ENCODE measurements at places on chromosomes 11 and 22.

DNA sequence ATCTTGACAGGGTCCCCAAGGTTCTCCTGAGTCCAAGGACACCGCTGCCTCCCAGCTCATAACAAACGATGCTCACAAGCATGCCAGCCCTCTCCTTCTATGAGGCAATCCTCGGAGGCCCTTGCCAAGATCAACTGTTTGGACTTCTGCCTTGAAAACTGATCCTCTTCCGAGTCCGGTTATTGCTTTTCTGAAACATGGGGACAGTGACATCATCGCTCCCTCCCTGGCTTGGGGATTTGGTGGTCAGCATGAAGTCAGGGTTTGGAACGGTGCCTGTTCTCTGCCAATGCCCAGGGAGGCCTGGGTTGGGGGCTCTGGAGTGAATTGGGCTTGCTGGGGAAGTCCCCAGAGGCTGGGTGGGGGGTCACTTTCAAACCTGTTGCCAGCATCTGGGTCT, 149.3 kb downstream of the FBXO7 start:
- peak; percentile 44 for DNase-seq

DNA sequence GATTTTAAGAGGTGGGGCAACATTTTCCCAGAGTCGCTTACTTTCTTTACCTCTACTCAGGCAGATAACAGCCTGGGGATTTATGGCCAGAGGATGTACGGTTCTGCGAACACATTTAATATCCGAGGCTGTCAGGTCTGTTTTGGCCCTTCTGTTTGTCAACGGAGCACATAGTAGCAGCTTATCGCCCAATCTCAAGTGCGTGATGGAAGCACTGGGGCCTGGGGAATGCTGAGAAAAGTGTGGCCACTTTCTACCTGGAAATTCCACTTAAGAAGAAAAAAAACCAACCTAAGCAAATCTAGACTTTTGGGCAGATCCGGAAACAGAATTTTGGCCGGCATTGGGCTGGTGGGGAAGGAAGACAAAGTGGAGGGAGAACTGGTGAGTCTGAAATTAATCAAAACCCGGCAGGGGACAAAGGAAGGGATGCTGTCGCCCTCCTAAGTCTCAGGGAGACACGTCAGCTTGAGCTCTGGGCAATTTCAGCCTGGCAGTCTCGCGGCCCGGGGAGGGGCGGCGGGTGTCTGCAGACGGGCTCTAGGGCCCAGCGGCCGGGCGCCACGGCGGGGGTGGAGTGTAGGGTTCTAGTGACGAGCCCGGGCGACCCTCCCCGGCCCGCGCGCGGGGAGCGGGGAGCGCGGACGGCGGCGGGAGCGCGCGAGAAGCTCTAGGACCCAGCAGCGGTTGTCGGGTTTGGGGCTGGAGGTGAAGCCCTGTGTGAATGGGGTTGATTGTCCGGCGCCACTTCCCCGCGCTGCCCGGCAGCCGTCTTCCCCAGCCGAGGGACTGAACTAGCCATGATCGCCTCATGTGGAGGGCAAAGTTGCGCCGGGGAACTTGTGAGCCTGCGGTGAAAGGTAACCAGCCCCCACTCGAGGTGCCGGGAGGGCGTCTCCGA, at the start of gene AMOTL1:
Gene AMOTL1 (plus strand): TSS at position 656 of the 901 bp plus-strand sequence. CDS start 156 bp downstream, at position 812.
- peak; percentile 90 for DNase-seq

GRCh38 chr11:15204711-15205110, 90.0 kb downstream of the INSC start:
- no peak for DNase-seq

- no peak for DNase-seq
Observed at GRCh38 chr11:123103326-123103980, 41.5 kb upstream of the HSPA8 start.

DNA sequence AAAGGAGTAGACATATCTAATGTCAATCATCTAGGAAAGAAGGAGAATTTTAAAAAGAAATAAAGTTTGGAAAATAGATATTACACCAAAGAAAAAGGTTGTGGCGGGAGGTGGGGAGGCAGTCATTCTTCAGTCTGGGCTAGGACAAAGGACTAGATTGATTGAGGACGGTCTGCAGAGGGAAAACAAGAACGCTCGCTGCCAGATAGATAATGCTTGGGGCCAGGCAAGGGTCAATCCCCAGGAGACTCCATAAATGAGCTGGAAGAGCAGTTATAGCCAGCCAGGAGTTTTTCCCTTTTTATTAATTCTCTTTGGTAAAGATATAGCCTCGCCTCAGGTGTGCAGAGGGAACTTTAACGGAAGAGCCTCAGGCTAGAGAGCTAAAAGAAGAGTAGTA, 6.3 kb downstream of the TRPC6 start:
- DNase-seq = no peak

DNA sequence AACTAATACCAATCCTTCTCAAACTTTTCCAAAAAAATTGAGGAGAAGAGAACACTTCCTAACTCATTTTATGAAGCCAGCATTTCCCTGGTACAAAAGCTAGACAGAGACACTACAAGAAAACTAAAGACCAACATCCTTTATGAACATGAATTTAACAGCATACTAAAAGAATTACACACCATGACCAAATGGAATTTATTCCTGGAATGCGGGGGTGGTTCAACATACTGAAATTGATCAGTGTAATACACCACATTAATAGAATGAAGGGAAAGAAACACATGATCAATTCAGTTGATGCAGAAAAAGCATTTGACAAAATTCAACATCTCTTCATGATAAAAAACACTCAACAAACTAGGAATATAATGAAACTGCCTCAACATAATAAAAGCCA, 148.1 kb downstream of the WNT7B start:
- no peak for DNase-seq

DNA sequence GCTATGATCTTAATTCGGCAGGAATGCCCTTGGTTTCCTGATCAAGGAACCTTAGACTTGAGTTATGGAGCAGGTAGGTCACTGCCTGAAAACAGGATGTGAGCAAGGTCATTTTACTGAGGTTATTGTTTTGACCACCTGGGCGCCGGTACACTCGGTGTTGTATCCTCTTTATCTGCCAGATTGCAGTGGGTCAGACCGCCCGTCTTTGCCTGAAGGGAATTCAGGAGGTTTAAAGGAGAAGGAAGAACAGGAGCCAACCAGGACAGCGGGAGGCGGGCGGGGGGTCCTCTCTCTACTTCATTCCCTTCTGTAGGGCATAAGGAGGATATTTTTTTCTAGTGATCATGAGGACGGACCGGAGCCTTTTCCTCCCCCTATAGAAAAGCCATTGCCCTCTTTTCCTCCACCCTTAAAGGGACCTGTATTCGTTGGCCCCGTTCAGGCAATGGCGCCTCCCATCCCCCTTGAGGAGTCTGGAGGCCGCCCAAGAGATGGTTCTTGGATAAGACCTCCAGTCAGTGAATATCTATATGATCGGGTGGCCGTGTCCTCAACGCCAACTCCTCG, 649 bp downstream of the MS4A15 start:
- no peak for DNase-seq

DNA sequence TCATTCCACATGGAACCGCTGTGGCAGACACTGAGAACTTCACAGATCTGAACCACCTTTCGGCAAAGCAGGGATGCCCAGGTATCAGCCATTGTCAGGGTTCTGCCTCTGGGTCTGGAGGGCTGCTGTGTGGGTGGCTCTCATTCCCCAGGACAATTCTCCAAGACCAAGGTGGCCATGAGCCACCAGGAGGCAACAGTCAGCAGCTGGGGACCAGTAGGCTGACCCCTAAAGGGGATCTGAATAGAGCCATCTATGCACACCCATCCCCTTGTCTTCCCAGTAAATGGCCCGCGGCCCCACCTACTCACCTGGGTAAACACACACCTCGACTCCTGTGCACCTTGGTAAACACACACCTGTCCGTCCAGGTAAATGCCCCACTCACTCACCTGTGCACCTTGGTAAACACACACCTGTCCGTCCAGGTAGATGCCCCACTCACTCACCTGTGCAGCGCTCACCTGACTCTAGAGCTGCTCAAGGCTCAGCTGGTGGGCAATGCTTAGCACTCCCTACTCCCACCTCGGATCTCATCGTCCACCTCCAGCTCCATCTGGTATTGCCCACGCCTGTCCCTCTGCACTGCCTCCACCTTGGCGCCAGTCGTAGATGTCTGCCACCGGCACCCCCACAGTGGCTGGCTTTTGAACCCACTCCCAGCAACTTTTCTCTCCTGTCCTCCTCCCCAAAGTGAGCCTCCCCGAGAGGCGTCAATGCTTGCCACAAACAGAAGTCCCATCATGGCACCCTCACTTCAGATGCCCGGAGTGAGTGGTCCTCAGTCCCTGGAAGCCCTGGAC, 10.2 kb downstream of the SLC25A1 start:
- no peak for DNase-seq

DNA sequence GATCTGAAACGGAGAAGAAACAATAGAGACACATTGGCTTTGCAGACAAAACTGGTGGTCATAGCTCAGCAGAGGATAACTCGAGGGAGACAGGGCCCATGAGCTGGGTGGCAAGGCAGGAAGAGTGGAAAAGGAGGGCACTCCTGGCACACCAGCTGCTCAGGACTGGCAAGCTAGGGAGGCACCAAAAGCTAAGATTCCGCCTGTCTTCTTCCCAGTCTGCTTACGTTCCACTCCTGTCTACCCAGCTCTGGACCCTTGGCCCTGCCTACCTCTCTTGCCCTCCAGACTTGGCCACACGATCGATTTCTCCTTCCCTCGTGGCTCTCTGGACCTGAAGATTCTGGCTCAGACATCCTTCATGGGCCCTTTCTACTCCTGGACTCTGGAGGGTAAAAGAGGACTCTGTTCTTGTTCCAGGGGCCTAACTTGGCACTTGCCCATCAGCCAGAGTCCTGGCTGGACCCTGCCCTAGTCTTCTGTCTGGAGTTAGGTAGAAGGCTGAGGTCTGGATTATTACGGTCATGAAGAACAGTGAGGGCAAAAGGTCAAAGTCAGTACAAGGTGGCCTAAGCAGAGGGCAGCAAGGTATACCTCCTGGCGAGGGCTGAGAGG, 115.2 kb upstream of the PITPNB start:
- DNase-seq = no peak

- peak; percentile 8 for DNase-seq
Observed at GRCh38 chr22:47173535-47174021, 411.1 kb downstream of the TBC1D22A start.

- no peak for DNase-seq
Observed at GRCh38 chr11:11122749-11123148, 230.3 kb downstream of the CSNK2A3 start.

- DNase-seq = no peak
Observed at GRCh38 chr11:22343371-22344032, 5.3 kb downstream of the SLC17A6 start.

- no peak for DNase-seq
Observed at GRCh38 chr22:45290410-45290936, 5.7 kb downstream of the UPK3A start.

- DNase-seq = no peak
Observed at GRCh38 chr11:116866804-116867455, 29.5 kb upstream of the APOA1 start.

GRCh38 chr11:74437441-74438042, 29.8 kb downstream of the KCNE3 start:
- DNase-seq = no peak
